ENCODE measurements at places on chromosomes 6 and 20. TPM values are rescaled to one million over a fixed set of nuclear protein-coding genes. Genes with fewer than 3 reads are reported as not detected.

Gene PAK5
- total RNA-seq, result not detected

Gene BPI
- total RNA-seq, result 7.7 TPM

Gene UNC5CL
- 0.76 TPM for total RNA-seq

Gene BRPF3
- 29.4 TPM for total RNA-seq

Gene LY86
- not detected for total RNA-seq

Gene KHDC1L
- not detected for total RNA-seq

Gene PTPRT
- total RNA-seq, result not detected

Gene CST3
- total RNA-seq, result 710 TPM

Gene GINS1
- 5.8 TPM for total RNA-seq

Gene ARG1
- total RNA-seq, result not detected

- H3K4me1 ChIP-seq, result peaks cover 18% of the 10 kb centered on the region
- peaks cover 4% of the 10 kb centered on the region for H3K36me3 ChIP-seq
- H3K27ac ChIP-seq, result peak overlapping the region; percentile 5
- no peaks in the 10 kb centered on the region for H3K27me3 ChIP-seq
Measured at GRCh38 chr6:141321493-141322347, 811.0 kb upstream of the GJE1 start.

DNA sequence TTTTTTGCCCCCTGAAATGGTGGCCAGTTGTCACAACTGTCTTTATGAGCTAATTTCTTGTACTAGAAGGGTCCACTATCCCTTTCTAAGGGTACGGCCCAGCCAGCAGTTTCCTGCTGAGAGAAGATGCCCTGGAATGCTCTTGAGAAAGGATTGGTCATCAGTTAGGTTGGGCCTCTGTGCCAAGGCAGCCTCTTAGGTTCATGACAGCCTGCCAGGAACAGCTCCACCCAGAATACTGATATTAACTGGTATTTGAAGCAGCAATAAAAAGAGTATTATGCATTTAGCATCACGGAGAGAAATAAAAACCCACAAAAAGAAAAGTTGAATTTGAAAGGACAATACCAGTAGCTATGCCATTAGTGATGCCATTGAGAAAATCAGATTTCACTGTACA, 9.0 kb upstream of the HINT3 start:
- peak overlapping the region; percentile 90 for H3K27ac ChIP-seq
- H3K4me3 ChIP-seq, result no peak overlapping the region
- peaks cover 62% of the 10 kb centered on the region for H3K4me1 ChIP-seq
- no peak for DNase-seq
- H3K36me3 ChIP-seq, result no peaks in the 10 kb centered on the region

DNA sequence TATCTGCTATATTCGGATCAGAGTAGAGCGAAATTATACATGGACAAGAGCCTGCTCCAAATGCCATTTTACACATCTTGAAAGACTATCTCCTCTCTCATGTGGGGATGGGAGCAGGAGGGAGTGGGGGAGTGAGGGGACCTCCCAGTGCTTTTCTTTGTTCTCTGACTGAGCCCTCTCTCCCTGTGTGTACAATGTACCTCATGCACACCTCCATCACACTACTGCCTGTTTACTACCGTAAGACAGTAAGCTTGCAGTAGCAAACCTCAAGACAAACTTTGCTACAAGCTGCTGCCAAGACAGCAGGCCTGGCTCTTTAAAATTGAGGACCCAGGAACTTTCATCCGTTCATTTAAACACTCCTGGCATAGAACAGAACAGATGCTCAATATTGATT, 7.2 kb downstream of the NHSL1 start:
- no peak overlapping the region for H3K4me3 ChIP-seq
- peaks cover 41% of the 10 kb centered on the region for H3K4me1 ChIP-seq
- no peaks in the 10 kb centered on the region for H3K27me3 ChIP-seq
- peaks cover 2% of the 10 kb centered on the region for H3K36me3 ChIP-seq
- no peak for DNase-seq
- peak overlapping the region; percentile 88 for H3K27ac ChIP-seq

GRCh38 chr20:17334932-17335331, 108.1 kb downstream of the PCSK2 start:
- no peaks in the 10 kb centered on the region for H3K27me3 ChIP-seq
- H3K27ac ChIP-seq, result no peak overlapping the region
- H3K36me3 ChIP-seq, result no peaks in the 10 kb centered on the region
- H3K4me1 ChIP-seq, result no peaks in the 10 kb centered on the region
- DNase-seq, result no peak
- H3K4me3 ChIP-seq, result no peak overlapping the region

DNA sequence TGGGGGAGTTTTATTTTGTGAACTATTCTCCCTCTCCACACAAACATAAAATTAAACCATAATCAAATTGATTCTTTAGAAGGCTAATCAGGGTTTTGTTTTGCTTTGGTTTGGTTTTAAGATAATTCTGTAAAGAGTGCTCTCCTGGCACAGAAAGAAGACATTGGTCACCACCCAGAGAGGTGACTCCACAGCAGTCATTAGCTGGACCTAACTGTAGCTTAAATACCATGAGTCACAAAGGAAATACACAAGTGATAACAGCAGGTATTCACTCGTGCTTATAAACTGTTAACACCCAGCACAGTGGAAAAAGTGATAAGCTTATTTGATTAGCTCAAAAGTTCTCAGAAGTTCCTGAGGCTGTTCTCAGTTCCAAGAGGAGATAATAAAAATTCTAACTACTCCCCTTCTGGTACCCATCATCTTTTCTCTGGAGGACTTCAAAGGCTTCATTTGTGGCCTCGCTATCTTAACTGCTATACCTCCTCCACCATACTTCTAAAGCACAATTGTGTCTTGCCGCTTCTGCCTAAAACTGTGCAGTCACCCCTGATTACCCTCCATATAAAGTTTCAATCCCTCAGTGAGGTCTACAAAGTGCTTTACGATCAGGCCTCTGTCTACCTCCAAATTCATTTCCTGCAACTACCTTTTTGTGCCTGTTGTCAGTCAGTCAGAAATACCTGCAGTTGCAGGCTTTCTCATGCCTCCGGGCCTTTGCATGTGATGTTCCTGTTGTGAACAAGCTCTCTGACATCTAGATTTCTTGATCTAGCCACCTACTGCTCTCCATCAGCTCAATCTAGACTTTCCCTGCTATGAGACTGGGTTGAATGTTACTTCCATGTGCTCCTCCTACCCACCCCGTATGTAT, 201.1 kb downstream of the SAMD5 start:
- no peak for DNase-seq
- no peak overlapping the region for H3K27ac ChIP-seq
- no peak overlapping the region for H3K4me3 ChIP-seq
- peaks cover 3% of the 10 kb centered on the region for H3K4me1 ChIP-seq
- H3K36me3 ChIP-seq, result peaks cover 1% of the 10 kb centered on the region

GRCh38 chr6:150004101-150004782, 21.1 kb downstream of the RAET1L start:
- no peak overlapping the region for H3K27ac ChIP-seq
- no peaks in the 10 kb centered on the region for H3K36me3 ChIP-seq
- peaks cover 36% of the 10 kb centered on the region for H3K27me3 ChIP-seq
- peak overlapping the region; percentile 79 for H3K4me3 ChIP-seq
- DNase-seq, result no peak

- H3K27me3 ChIP-seq, result no peaks in the 10 kb centered on the region
- no peaks in the 10 kb centered on the region for H3K4me1 ChIP-seq
- H3K4me3 ChIP-seq, result no peak overlapping the region
- no peaks in the 10 kb centered on the region for H3K36me3 ChIP-seq
- no peak overlapping the region for H3K27ac ChIP-seq
Measured at GRCh38 chr20:55258559-55258958, 746.8 kb downstream of the CBLN4 start.

DNA sequence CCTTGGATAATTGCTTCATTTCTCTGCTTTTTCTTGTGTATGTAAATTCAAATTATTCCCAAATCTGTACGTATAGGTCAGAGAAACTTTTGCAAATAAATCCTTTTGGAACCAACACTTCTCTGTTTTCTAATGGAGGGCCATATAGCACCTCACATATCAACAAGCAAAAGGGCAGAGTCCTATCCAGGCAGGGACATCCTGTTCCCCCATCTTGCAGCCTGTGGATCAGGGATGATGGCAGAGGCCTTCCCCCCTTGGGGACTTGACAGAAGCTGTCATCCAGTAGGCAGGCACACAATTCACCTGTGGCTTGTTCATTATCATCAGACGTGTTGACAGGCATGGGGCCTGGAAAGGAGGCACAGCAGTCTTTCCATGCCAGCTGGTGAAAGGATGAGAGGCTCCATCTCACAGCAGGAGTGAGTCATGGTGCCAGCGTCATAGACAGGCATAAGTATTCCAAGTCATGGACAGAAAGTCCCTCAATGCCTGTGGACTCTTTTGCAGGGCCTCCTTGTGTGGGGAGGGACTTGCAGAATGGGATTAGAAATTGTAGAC, 31.8 kb upstream of the PLEKHG1 start:
- no peak overlapping the region for H3K27ac ChIP-seq
- H3K36me3 ChIP-seq, result no peaks in the 10 kb centered on the region
- no peak for DNase-seq
- H3K27me3 ChIP-seq, result peaks cover 41% of the 10 kb centered on the region

- no peaks in the 10 kb centered on the region for H3K4me1 ChIP-seq
- no peaks in the 10 kb centered on the region for H3K27me3 ChIP-seq
- H3K27ac ChIP-seq, result no peak overlapping the region
- no peaks in the 10 kb centered on the region for H3K36me3 ChIP-seq
Measured at GRCh38 chr20:21820688-21821087, 115.2 kb downstream of the PAX1 start.

- H3K4me3 ChIP-seq, result peak overlapping the region; percentile 93
- H3K27ac ChIP-seq, result peak overlapping the region; percentile 95
- H3K4me1 ChIP-seq, result peaks cover 48% of the 10 kb centered on the region
- peak; percentile 90 for DNase-seq
Measured at GRCh38 chr6:43771858-43772680, 2.1 kb downstream of the VEGFA start.

DNA sequence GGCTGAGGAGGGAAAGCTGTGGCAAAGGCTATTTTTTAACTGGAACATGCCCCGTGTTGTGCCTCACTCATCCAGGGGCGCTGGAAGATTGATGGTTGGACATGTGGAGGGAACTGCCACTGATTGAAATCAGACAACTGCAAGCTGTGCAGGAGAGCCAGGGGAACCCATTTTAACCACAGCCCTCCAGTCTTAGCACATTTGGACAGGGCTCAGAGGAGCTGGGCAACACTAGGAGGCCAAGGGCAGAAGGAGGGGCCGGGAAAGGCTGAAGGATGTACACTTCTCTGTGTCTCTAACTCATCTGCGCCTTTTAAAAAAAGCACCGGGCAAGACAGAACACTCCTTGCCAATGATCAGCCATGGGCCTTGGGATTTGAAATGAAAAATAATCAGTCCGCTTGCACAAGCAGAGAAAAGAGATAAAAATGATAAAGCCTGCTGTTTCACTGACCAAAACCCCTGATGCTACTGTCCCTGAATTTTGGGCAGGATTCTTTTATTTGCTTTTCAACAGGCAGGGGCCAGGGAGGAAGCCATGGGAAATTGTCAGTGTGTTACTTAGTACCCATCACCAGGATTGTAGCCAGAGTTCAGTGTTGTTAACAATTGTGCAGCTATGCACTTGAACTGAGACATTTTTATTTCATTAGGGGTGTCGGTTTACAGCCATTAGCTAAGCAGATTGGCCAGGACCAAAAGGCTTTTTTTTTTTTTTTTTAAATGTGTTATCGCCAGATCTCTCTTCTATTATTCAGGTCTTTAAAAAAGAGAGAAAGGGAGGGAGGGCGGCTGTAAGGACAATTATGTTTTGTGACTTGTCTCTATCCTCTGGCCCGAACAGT, 109.3 kb upstream of the EYA4 start:
- peaks cover 9% of the 10 kb centered on the region for H3K27me3 ChIP-seq
- no peak for DNase-seq
- H3K4me3 ChIP-seq, result no peak overlapping the region
- no peak overlapping the region for H3K27ac ChIP-seq

DNA sequence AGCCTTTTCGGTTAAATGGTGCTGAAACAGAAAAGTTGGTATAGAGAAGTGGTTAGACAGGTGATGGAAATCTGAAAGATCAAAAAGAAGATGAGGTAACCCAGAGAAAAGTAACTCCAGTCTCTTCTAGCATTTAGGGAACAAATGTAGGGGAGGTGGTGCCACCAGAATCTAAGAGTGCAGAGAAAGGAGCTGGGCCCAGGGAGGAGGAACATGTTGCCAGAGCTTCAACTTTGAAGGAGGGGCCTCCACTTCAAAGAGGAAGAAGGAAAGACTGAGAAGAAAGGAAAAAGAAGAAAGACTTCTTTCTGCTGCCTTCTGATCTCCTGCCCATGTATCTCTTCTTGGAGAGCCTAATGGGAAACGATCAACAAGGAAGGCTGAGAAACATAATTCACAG, 23.5 kb upstream of the ATRN start:
- H3K27ac ChIP-seq, result no peak overlapping the region
- no peaks in the 10 kb centered on the region for H3K36me3 ChIP-seq
- no peak overlapping the region for H3K4me3 ChIP-seq
- no peak for DNase-seq
- H3K27me3 ChIP-seq, result peaks cover 63% of the 10 kb centered on the region
- no peaks in the 10 kb centered on the region for H3K4me1 ChIP-seq

GRCh38 chr20:24194143-24194542, 205.6 kb upstream of the GGTLC1 start:
- no peak overlapping the region for H3K4me3 ChIP-seq
- H3K27ac ChIP-seq, result no peak overlapping the region
- H3K4me1 ChIP-seq, result no peaks in the 10 kb centered on the region

GRCh38 chr20:32445539-32446273, 87.6 kb downstream of the ASXL1 start:
- H3K4me3 ChIP-seq, result no peak overlapping the region
- H3K4me1 ChIP-seq, result peaks cover 24% of the 10 kb centered on the region
- H3K27me3 ChIP-seq, result no peaks in the 10 kb centered on the region

GRCh38 chr20:4858000-4858399, 136.3 kb downstream of the PRND start:
- H3K4me1 ChIP-seq, result no peaks in the 10 kb centered on the region
- no peaks in the 10 kb centered on the region for H3K27me3 ChIP-seq
- H3K36me3 ChIP-seq, result peaks cover 46% of the 10 kb centered on the region
- DNase-seq, result peak; percentile 51
- no peak overlapping the region for H3K4me3 ChIP-seq

- H3K4me1 ChIP-seq, result no peaks in the 10 kb centered on the region
- DNase-seq, result no peak
- H3K4me3 ChIP-seq, result no peak overlapping the region
- H3K27ac ChIP-seq, result no peak overlapping the region
- H3K36me3 ChIP-seq, result no peaks in the 10 kb centered on the region
Measured at GRCh38 chr6:47854971-47855370, 73.1 kb downstream of the OPN5 start.

Data from osteocyte (in vitro differentiated cells).